ENCODE measurements at places on chromosomes 12 and 14. TPM values are rescaled to one million over a fixed set of nuclear protein-coding genes. Genes with fewer than 3 reads are reported as not detected.

The TAS2R31 gene
- total RNA-seq, result 0.17 TPM

The GNPTAB gene
- total RNA-seq, result 13.6 TPM

The GPRC5D gene
- total RNA-seq, result not detected

The SOCS2 gene
- 30.1 TPM for total RNA-seq

The OTOGL gene
- total RNA-seq, result 0.04 TPM

The INSM2 gene
- total RNA-seq, result 0.06 TPM

The KRT81 gene
- 3,705 TPM for total RNA-seq
